ENCODE measurements at places on chromosomes 6 and 20.

- no peak for DNase-seq
These were observed 198.1 kb upstream of the UST start for GRCh38 chr6:148548749-148549140.

DNA sequence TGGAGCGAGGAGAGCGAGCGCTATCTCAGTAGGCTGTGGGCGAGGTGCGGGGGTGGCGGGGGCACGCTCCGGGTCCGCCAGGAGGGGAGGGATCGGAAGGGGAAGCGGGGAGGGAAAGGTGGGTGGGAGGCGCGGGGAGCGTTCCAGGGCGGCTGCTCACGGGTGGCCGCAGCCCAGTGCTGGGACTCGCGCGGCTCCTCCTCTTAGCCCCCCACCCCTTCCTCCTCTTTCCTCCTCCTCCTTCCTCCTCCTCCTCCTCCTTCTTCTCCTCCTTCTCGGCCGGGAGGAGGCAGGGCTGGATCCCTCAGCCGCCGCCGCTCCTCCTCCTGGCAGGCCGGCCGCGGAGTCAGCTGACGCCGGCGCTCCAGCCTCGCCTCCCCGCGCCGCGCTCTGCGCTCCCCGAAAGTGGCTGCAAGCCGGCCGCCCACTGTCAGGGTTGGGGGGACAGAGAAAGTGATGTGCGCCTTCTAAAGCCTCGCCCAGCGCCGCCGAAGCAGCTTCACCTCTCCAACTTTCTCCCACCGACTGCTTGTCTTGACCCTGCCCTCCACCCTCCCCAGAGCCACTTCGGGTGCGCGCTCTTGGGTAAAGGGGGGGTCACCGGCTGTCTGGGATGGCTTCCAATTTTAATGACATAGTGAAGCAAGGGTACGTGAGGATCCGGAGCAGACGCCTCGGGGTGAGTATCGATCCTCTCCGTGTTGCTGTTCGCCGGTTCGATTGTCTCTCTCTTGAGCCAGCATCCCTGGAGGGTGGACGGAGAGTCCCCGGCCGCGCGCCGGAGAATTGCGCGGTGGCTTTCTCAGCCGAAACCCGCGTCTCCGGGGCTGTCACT, at the start of gene DOK5:
Gene DOK5, plus strand, starts transcription at position 260 of the 835 bp plus-strand sequence. Its CDS starts 354 bp downstream, at position 614.
- DNase-seq: peak; percentile 18

DNA sequence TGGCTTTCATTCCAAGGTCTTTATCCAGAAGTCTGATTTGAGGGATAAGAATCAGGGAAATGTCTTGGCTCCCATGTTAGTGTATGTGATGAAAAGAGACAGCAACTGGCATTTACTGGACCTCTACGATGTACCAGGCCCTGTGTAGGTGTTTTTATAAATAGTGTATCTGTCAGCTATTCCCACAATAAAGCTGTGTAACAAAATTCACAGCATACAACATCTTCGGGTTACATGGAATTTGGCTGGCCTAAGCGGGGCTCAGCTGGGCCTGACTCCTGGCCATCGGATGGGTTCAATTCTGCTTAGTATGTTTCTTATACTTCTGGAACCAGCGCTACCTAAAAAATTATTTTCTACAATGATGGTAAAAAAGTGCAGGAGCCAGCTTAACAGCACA, 128.2 kb downstream of the SNX5 start:
- DNase-seq: no peak

- no peak for DNase-seq
These were observed 195.4 kb downstream of the TBXT start for GRCh38 chr6:165972139-165972802.

- DNase-seq: no peak
These were observed 263.4 kb downstream of the NKAIN2 start for GRCh38 chr6:124066946-124067552.

- DNase-seq: no peak
These were observed 15.1 kb downstream of the AAR2 start for GRCh38 chr20:36251426-36251825.

- DNase-seq: no peak
These were observed 2.6 kb downstream of the SPACA1 start for GRCh38 chr6:88050140-88050818.

GRCh38 chr6:16238057-16238962, at the start of gene GMPR:
TSS of gene GMPR (plus strand) at chr6:16238587. CDS start at chr6:16238694, 107 bp downstream.
- DNase-seq: peak; percentile 87

Measured in stimulated activated CD4-positive, alpha-beta T cell treated with anti-CD3 and anti-CD28 coated beads, Interleukin-15, amount 100 ng/mL, for 24 hours (primary cell).